Stimulated activated CD4-positive, alpha-beta T cell treated with anti-CD3 and anti-CD28 coated beads, Interleukin-1b, Interleukin-23, amount 100 ng/mL, for 1 hour (primary cell): ENCODE measurements at places on chromosomes 7 and 10.

GRCh38 chr7:90917539-90917938 is 321.4 kb downstream of the CDK14 start:
- DNase-seq = no peak

- DNase-seq = no peak
Observed at GRCh38 chr7:17532861-17533404, 234.5 kb downstream of the AHR start.

- no peak for DNase-seq
Observed at GRCh38 chr7:105711726-105712402, 130.6 kb upstream of the EFCAB10 start.

DNA sequence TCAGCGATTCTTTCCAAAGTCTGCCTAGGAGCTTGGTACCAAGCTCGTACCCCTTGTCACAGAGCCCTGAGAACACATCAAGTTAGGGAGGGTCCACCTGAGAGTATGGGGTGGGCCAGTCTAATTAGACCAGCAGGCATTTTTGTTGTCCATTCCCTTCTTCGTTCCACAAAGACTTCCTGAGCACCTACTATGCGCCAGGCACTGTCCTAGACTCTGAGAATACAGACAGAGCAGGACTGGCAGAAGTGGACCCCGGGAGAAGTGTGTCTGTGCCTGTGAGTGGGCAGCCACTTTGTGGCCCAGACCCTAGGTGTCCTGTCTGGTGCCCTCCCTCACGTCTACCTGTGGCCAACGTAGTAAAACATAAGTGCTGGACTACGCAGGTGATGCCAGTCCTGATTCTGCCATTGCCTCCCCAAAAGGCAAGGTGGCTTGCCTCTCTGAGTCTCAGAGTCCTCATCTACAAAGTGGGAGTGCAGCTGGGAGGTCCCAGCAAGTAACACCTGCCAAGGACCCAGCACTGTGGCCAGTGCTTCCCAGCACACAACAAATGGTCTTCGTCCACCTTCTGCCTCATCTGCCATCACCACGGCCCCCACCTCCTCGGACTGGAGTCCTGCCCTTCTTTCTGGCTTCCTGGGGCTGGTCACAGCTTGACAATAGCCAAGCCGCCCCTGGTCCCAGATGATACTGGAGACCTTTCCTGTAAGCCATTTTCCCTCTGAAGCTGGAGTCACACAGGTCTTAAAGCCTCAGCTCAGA is 54.3 kb upstream of the DUSP5 start:
- no peak for DNase-seq

- DNase-seq = no peak
Observed at GRCh38 chr10:43200538-43201390, 62.5 kb downstream of the CSGALNACT2 start.

DNA sequence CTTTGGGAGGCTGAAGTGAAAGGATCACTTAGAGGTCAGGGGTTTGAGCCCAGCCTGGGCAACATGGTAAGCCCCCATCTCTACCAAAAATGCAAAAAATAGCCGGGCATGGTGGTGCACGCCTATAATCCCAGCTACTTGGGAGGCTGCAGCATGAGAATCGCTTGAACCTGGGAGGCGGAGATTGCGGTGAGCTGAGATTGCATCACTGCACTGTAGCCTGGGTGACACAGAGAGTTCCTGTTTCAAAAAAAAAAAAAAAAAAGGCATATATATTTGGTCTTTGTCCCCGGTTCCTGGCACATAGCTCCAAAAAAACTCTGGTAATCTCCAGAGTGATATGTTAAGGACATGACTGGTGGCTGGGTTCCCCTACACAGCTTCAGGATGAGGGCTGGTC is 147.3 kb downstream of the SEC23IP start:
- no peak for DNase-seq

DNA sequence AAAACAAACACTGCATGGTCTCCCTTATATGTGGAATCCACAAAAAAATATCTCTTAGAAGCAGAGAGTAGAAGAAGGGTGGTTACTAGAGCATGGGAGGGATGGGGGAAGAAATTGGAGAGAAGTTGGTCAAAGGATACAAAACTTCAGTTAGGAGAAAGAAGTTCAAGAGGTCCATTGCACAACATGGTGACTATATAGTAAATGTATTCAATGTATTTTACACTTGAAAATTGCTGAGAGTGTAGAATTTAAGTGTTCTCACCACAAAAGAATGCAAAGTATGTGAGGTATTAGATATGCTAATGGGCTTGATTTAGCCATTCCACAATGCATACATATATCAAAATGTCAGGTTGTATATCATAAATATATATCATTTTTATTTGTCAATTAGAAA is 232.0 kb upstream of the CELF2 start:
- no peak for DNase-seq

DNA sequence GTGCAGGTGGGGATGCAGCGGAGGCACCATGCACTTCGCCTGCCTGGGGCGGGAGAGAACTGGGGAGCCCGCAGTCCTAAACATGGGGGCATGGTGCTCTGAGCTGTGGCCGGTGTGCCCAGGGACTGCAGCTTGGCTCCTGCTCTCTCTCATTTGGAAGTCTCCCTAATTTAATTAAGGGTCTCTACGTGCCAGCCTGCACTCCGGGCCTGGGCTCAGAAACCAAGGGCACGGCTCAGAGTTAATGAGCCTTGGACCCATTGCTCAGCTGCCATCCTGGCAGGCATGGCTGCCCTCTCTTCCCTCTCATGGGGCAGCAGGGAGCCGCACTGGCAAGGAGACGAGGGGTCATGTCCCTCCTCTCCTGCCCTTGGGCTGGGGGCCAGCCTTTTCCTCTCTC is 115.6 kb downstream of the CDH23 start:
- DNase-seq = no peak

- no peak for DNase-seq
Observed at GRCh38 chr7:69342154-69342884, 256.0 kb upstream of the AUTS2 start.

DNA sequence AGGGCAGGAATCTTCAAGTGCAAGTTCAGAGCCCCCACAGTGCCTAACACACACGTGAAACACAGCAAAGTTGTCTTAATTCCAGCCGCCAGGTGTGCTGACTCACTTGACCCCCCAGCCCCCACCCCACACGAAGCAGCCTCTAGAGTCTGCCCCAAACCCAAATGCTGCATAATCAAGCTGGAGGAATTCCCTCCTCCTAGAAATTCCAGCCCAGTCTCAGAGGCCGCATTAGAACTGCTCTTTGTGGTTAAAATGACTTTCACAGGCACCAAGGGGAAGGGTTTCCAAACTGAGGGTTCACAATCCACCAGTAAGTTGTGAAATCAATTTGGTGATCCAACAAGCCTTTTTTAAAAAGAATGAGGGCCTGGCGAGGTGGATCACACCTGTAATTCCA is 67.0 kb upstream of the PLXNA4 start:
- no peak for DNase-seq

DNA sequence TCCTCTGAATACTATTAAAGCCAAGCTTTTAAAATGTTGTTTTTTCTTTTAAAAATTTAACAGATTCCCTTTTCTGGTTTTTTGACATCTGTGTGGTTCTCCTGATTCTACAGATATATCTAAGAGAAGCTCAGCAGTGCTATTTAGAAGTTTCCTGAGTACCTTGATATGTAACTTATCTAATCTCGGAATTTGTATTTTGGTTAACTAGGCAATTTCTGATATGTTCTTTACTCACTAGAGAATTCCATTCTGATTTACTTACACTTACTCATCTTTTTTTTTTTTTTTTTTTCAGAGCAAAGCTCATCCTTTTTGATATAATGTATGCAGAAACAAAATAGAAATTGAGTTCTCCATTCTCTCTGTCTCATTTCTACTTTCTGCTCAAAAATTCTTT is 63.8 kb downstream of the PALS2 start:
- DNase-seq = no peak
